ENCODE measurements at places on chromosomes 6 and 20. TPM values are rescaled to one million over a fixed set of nuclear protein-coding genes. Genes with fewer than 3 reads are reported as not detected.

Gene TFB1M
- polyA plus RNA-seq, result 12.9 TPM

DNA sequence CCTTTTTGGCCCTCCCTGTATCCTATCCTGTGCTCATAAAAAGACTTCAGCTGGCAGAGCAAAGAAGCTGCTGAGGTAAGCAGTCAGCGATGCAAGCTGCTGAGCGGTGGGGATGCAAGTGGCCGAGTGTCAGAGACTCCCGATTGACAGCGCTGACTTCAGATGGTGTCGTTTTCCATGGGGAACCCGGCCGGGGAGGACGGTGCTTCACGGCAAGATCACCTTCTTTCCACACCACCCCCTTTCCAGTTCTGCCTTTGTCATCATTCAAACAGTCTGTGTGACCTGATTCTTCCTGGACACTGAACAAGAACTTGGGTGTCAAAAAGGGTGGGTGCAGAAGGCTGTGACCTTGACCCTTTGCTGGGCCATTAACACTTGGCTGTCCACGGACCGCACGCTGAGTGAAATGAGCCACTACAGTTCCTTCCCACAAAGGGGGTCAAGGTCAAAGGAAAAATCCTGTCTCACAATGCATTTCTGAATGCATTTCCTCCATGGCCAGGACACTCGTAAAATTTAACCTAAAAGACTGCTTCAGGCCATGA, 52.9 kb upstream of the UNC93A start:
- DNase-seq, result no peak

DNA sequence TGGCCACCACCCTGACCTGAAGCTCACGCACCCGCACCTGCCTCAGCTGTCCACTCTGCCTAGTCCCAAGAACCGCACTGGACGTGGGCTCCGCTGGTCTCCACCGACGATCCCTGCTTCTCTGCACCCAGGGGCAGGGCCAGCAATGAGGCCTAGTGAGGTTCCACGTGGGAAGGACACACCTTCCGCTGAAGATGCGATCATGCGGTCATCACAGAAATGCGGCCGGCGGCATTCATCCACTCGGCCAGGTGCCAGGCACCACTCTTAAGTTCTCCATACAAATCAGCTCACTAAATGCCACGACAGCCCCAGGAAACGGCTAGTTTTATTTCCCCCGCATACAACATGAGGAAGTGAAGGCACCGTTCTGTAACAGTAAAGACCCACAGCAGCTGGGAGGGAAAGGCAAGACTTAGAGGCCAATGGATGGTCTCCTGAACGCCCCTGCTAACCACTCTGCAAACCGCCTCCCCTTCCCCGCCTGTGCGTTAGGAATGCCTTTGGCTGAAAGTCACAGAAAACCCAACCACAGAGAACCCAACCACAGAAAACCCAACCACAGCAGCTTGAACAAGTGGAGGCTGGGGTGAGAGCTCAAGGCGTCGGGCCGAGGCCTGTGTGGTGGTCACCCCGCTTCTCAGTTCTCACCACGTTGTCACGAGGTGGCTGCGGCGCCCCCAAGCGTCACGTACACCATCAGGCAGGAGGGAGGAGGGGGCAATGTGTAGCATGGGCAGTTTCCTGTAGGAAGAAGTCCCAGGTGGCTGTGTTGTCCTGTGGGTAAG, 204.4 kb downstream of the TAF4 start:
- DNase-seq, result no peak

GRCh38 chr6:100833972-100834574, 47.1 kb downstream of the ASCC3 start:
- peak; percentile 64 for DNase-seq

Gene CST8
- polyA plus RNA-seq, result not detected

DNA sequence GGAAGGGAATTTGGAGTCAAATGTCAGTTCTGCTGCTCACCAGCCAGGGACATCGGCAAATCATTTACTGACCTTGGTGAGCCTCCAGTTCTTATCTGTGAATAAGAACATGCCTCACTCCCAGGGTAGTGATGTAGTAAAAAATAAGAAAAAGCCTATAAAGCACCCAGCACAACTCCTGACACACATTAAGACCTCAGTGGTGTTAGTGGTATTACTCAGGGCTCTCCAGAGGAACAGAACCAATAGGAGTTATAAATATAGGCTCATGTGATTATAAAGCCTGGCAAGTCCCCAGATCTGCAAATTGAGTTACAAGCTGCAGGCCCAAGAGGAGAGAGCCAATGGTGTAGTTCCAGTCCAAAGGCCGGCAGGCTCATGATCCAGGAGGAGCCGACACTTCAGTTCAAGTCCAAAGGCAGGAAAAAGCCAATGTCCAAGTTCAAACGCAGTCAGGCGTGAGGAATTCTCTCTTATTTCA, 71.3 kb upstream of the EYA2 start:
- no peak for DNase-seq

Gene SRMS
- not detected for polyA plus RNA-seq

DNA sequence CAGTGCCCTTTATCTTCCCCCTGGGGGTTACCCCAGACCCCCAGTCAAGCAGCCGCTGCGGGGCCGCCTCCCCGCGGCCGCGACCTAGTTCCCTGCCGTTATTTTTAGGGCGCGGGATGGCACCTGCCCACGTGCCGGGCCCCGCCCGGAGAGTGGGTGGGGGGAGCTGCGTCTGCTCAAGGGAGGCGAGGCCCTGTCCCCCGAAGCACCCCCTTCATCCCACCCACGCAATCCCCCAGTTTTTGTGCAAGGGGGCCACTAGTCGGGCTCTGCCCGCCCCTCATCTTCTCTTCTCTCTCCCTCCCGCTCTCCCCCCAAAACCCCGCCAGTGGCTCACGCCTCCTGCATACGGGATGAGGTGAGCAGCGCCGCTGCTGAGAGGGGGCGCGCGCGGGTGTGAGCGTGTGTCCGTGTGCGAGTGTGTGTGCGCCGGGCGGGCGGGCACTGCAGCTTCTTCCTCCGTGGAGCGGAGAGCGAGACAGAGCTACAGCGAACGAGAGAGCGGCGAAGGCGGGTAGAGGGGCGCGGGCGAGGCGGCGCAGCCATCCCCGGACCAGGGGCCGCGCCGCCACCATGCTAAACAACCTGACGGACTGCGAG, at the start of gene SLC12A5:
Gene SLC12A5 (plus strand): TSS at position 444 of the 600 bp plus-strand sequence. CDS start 130 bp downstream, at position 574.
- no peak for DNase-seq

GRCh38 chr6:157954150-157955117, 27.2 kb upstream of the SYNJ2 start:
- DNase-seq, result peak; percentile 47

- DNase-seq, result no peak
These were observed 4.5 kb downstream of the IYD start for GRCh38 chr6:150373260-150373701.

DNA sequence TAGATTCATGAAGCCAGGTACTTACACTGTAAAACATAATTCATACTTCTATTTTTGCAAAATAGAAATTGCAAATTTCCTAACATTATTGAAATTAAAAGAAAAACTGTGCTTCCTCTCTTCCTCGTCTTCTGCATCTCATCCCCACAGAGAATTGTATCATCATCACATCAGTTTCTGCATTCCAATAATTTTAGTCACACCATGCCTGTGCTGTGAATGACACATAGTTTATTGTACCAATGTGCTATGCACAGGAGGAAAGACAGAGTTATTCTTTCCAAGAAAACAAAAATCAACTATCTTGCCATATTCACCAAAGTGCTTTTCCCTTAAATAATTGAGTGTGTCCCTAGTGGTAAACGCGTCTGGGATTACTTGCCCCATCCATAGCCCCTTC, 38.1 kb upstream of the FAM135A start:
- no peak for DNase-seq

- DNase-seq, result no peak
These were observed 545.6 kb upstream of the MAP3K7 start for GRCh38 chr6:91132461-91132860.

Gene HAO1
- polyA plus RNA-seq, result not detected
